ENCODE measurements at places on chromosomes 13 and 19.

DNA sequence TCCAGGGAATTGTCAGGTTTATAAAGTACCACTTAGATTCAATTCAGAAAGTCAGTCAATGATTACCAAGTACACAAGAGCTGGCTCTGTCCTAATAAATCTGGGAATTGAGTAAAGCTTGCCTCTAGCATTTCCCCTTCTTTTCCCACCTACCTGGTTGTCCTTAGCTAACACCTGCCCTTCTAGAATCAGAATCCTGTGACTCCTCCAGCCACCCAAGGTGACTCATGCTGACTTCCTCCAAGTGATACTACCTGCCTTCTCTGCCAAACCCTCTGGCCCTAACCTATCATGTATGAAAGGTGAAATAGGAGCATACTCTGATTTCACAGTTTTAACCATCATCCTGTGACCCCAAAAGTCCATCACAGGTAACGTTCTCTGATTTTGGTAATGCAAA lies 151.2 kb downstream of the DIAPH3 start:
- no peak for DNase-seq

GRCh38 chr13:105990256-105990958 lies 545.1 kb downstream of the EFNB2 start:
- no peak for DNase-seq

DNA sequence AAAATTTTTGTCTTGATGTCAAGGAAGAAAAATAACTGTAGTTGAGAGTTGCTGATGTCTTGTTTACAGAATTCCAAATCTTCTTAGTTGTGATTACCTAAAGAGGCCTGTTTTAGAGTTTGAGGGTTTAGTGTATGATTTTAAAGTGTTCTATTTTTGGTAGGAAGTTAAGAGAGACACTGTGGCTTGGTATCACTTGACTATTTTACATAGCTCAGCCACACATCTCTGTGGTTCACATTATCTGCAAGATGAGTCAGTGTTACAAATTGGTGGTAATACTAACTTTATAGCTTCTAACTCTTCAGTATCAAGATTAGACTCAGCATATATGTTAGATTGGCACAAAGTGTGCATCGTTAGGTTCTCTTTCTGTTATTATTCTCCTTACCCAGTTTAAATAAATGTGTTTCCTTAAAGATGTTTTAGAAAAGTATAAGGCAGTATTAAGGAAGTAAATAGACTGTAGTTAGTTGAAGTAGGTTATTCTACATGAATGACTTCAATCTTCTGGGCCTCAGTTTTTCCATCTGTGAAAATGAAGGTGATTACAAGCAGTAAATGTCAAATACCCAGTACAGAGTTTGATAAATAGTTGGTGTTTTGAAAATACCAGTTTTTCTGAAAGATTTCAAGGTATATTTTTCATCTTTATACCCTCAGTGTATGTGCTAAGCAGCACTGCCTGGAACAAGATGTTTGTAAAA lies 33.4 kb downstream of the COG6 start:
- DNase-seq, result no peak

DNA sequence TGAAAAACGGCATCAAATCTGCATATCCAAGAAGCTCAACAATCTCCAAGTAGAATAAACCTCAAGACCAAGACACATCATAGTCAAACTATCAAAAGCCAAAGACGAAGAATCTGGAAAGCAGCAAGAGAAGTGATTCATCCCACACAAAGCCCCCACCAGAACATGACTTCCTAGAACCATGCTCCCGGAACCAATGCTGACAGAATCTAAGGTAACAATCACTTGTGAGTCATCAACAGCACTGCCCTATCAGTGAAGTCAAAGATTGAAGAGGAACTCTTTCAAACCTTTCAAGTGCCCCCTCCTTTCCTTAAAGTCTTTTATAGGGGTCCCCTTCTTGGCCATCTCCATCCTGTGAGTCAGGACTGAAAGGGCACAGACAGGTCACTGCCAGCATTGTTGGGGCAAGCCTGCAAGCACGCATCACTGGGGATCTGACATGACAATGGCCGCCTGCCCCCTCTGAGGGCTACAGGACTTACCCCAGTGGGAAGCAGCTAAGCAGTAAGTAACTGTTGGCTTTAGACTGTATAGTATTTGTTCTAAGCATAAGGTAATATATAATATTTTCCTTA lies at the start of gene CCDC70:
CCDC70 (plus strand) TSS at position 247 of the 578 bp plus-strand sequence. CDS start 3,443 bp downstream, outside the sequence.
- no peak for DNase-seq

- no peak for DNase-seq
Measured at GRCh38 chr13:99159331-99160061, 41.2 kb upstream of the UBAC2 start.

DNA sequence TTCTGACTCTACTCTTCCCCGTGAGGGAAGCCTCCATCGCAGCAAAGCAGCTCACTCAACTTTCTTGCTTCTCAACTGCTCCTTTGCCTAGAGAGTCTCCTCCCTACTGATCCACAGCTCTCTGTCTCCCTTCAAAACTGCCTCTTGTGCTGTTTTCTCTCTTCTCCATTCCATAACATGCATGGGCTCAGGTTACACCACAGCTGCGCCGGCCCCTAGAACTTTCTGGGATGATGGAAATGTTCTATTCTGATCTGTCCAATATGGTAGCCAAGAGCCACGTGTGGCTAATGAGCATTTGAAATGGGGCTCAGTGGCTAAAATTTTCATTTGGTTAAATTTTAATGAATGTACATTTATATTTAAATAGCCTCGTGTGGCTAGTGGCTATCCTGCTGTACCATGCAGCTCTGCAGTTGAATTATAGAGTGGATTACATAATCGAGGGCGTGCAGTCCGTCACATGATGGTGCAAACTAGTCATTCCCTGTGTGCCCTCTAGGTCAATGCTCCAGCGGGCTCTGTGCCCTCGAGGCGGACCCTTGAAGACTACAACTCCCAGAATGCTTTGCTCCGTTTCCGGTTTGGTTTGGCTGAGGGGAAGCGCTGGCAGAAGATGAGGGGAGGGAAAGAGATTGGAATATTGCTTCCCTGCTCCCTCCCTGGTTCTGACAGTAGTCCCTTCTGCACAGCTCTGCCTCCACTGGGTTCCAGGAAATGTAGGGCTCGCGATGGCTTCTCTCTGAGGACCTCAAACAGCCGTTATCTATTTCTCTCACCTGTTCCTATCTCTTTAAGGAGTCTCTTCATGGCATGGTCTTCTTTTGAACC lies 109.8 kb downstream of the CACNA1A start:
- peak; percentile 42 for DNase-seq

DNA sequence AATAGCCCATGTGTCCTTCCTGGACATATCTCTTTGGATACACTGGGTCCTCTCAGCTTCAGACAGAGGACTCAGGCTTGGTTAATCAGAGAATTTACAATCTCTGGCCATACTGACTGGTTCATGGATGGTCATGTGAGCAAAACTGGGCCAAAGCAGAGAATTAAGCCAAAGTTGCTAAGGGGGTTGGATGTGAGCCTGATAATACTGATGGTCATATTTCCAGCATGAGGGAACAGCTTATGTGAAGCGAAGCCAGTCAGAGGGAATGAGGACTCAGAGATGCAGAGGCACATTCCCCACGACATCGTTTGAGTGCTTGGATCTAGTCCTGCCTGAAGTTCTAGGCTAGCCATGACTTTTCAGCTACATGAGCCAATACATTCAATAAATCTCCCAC lies 22.0 kb upstream of the LRRC4B start:
- no peak for DNase-seq

DNA sequence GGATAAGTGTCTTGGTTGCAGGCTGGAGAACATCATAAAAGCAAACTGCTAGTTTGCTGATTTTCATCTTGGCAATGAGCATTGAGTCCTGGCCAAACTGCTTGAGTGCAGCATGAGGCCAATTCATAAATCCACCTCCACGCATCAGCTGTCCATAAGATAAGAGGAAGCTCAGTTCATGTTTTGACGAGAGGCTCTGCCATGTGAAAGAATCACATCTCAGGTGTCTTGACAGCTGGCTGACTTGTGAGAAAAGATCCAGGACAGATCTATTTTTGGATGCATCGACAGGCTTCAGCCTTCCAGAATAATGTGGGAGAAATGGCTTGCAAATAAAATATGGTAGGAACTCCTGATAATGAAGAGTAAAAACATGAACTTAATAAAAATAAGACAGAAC lies 5.4 kb upstream of the ZNF682 start:
- no peak for DNase-seq

DNA sequence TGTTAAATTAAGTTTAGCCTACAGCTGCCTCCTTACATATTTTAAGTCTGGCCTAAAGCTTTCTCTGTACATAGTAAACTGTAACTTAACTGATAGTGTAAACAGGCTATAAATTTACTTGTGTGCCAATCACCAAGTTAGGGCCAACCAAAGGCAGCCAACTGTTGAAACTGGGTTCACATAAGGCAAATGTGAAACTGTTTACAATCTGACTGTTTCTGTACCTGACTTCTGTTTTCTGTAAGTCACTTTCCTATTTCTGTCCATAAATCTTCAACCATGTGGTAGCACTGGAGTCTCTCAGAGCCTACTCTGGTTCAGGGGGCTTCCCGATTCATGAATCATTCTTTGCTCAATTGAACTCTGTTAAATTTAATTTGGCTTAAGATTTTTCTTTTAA lies 103.1 kb downstream of the RAP2A start:
- no peak for DNase-seq

- DNase-seq, result peak; percentile 87
Measured at GRCh38 chr13:75312884-75313520, 169.0 kb downstream of the TBC1D4 start.

DNA sequence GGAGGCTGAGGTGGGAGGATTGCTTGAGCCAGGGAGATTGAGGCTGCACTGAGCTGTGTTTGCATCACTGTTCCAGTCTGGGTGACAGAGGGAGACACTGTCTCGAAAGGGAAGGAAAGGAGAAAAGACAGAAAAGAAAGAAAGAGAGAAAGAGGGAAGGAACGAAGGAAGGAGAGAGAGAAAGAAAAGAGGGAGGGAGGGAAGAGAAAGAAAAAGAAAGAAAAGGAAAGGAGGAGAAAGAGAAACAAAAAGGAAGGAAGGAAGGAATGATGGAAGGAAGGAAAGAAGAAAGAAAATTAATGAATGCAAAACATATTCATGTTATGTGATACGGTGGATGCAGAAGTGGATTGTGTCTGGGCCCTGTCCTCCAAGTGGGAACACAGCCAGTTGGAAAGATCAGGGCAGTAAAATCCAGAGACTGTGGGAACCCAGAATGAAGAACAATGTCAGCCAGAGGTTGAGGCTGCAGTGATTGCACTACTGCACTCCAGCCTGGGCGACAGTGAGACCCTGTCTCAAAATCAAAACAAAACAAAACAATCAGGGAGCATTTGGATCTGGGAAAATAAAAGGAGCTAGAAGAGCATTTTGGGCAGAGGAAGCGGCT lies 6.2 kb downstream of the PHLDB3 start:
- DNase-seq, result no peak

- no peak for DNase-seq
Measured at GRCh38 chr19:1122972-1123363, 19.2 kb downstream of the GPX4 start.

DNA sequence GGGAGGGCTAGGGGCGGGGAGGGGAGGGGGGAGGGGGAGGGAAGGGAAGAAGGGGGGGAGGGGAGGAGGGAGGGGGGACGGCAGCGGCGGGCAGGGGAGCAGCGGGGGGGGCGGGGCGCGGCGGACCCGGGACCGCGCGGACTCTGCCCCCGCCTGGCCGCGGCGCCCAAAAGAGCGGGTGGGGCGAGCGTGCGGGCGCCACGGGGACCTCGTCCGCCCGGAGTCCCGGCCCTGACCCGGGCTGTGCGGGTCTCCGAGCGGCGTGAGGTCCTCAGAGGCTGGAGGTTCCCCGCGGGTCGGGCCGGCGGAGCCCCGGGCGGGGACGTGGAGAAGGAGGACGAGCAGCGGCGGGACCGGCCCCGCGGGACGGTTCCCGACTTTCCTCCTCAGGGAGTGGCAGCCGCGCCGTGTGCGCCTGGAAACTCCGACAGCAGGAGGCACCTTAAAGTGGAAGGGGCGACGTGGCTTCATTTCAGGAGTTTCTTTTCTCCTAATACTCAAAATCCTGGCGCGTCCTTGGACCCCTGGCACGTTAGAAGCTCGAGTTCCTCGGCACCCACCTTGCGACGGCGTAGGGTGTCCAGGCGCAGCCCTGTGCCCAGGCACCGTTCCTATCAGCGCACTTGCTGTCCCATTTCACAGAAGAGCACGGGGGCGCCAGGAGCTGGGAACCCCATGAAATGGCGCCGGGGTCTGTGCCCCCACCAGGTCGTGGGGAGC lies 518 bp upstream of the PLPP2 start:
- no peak for DNase-seq

DNA sequence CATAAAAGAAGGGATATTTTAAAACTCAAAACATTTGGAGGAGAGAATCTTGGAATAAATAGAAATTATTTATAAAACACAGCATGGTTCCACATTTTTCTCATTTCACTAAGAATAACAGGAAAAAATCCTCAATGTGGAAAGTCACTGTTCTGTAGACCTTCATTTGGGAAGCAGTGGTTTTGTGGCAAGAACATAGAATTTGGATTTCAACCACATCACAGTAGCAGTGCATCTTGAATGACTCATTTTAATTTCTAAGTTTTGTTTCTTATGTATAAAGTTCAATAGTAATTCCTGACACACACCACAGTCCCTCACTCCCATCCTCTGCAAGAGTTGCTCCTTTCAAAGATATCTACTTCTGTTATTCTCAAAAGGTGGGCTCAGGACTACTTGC lies 264.0 kb downstream of the ENOX1 start:
- no peak for DNase-seq

- DNase-seq, result no peak
Measured at GRCh38 chr13:70950664-70951063, 842.4 kb upstream of the KLHL1 start.

DNA sequence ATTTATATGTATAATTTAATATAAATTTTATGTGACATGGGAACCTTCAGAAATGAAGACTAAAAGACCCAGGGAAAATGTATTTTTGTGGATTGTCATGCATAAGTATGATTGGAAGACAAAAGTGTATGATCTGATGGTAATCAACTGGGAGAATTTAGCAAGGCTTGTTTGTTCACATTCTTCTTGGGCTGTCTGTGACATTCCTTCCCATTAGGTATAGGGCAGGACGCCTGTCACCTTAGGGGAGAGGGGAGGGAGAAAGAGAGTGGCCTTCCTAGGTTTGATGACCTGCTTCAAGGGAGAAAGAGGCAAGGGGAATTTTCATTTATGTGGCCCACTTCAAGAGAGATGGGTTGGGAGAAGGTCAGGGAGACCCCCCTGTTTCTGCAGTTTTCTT lies 22.4 kb downstream of the PIBF1 start:
- no peak for DNase-seq

GRCh38 chr13:26019881-26020870 lies 31.6 kb downstream of the SHISA2 start:
- DNase-seq, result no peak

DNA sequence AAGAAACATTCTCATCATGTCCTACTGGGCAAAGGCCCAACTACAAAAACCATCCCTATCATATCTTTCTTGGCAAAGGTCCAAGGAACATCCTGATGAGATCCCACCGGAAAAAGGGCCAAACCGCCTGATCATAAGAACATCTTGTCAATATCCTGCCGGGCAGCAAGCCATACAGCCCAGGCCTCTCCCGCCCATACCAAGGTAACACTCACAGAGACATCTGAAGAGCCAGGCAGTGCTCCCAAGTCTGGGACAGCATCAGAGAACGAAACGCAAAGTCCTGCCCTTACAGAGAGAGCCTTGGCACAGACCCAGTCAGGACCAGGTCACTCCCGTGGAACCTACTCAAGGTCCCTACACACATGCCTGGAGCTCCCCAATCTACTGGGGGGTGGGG lies 18.5 kb upstream of the ZNF331 start:
- DNase-seq, result no peak

- DNase-seq, result no peak
Measured at GRCh38 chr19:10789866-10790265, 46.1 kb downstream of the TMED1 start.

Measured in Jurkat, Clone E6-1 (cell line).